ENCODE measurements at places on chromosomes 5 and 9.

DNA sequence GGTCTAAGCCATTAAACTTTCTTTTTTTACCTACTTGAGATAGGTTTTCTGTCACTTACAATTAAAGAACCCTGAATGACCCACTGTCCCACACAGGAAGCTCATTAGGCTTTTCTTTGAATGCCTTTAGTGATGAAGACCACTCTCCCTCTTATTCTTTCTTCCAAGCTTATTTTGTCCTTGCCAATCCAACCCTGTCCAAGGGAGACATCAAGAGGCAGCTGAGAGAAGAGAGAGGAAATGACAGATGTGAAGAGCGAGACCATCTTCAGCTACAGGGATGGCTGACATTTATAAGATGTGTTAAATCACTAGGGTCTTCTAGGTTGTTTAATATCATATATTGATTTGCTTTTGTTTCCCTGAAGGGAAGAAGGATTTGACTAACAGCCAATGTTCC is 133.5 kb downstream of the FAM114A2 start:
- DNase-seq, result no peak

DNA sequence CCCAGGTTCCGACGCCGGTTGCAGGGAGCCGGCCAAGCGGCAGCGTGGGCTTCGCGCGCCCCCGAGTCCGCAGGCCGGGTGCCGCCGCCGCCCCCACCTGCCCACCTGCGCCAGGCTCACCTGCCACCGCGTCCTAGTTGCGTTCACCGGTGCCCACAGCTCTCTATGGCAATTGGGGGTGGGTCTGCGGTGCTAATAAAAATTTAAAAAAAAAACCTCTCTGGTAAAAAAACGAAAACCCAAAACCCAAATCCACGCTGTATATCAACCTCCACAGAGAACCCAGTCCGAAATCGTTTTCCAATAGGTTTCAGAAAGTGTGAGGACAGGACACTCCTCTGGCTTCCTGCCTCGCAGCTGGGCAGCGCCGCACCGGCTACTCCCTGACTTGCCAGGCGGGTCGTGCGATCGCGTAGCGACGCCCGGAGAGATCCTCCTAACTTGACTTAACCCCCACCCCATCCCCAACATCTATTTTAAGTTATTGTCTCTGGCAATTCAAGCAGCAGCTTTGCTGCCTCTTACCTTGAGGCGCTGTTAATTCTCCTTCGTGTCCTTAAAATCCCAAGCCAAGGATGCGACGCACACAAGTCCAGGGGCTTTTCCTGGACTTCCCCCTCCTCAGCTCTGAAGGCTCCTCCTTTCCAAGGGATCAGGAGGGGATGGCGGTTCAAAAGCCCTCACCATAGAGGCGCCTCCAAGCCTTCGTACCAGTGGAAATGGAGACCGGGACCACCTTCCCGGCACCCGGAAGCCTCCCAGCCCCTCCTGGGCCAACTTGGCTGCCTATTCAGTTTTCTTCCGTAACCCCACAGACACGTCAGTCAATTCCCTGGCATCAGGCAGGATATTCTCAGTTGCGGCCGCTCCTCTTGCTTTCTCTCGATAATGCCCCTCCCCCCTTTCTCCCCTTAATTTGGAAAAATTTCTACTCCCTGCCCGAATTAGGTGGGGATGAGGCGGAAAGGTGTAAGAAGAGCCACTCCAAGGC is 1639.4 kb upstream of the C9orf72 start:
- no peak for DNase-seq

GRCh38 chr9:86434039-86434726 is 80.0 kb upstream of the TUT7 start:
- peak; percentile 22 for DNase-seq

- DNase-seq, result no peak
Measured at GRCh38 chr9:130974697-130975096, 34.3 kb upstream of the LAMC3 start.

- DNase-seq, result no peak
Measured at GRCh38 chr9:23841304-23841703, 15.3 kb upstream of the ELAVL2 start.

- DNase-seq, result no peak
Measured at GRCh38 chr9:4684820-4685219, 5.5 kb downstream of the CDC37L1 start.

GRCh38 chr5:144329681-144330080 is 159.0 kb downstream of the KCTD16 start:
- DNase-seq, result no peak

GRCh38 chr5:153043886-153044285 is 446.6 kb upstream of the GRIA1 start:
- DNase-seq, result no peak

GRCh38 chr5:157303667-157304327 is 37.9 kb downstream of the CYFIP2 start:
- DNase-seq, result peak; percentile 67

DNA sequence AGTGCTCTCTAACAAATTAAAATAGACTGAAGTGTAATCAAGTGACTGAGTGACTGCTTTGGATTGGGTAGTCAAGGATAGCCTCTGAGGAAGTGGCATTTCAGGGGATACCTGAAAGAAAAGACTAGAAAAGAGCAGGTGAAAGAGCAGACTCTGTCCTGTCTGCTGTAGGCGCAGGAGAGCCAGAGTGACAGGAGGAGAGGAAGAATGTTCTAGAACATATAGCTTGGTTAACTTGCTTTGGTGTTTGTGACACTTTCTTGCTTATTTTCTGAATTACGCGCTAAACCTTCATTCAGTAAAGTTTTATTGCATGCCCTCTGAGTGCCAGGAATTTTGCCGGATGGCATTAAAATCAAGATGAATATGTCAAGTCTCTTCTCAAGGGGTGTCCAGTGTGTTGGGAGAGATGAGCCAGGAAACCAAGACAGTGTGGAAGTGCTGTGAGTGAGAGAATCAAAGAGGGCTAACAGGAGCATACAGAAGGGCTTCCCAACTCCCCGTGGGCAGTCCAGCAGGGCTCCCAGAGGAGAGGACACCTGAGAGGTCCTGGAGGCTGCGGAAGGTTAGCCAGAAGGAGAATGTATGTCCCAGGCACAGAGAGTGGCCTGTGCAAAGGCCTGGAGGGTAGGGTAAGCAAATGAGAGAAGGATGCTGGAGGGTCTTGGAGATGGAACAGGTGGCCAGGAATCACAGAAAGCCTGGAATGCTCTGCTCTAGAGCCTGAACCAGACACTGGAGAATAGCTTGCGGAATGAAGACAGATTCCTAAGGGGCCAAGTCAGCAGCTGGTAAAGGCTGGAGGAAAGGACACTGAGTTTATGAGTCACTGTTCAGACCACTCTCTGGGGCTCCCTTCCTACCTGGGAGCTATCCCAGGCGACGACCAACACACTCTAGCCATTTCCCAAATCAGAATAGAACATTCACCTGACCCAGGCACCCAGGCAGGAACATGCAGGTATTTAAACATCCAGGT is 59.3 kb downstream of the SLC22A5 start:
- no peak for DNase-seq

DNA sequence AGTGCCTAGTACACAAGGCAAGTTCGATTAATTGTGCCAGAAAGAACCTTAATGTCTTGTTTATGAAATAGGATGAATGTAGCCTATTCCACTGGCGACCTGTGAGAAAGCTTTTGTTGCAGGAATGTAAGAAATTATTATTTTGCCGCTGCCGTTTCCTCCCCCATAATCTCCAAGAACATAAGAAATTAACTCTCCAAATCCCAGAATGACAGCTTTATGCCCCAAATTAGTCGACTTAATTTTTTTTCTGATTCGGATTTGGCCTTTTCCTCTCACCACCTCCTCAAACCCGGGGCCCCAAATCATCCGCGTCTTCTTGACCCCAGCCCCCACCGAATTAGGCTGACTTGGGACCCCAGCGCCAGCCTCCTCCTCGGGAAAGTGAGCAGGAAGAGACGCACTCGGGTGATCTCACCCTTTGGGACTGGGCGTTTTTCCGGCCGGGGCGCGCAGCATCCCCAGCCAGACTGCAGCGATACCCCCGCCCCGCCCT is 682 bp upstream of the SPTAN1 start:
- DNase-seq, result no peak

- no peak for DNase-seq
Measured at GRCh38 chr9:5459289-5459829, 9.0 kb downstream of the CD274 start.

DNA sequence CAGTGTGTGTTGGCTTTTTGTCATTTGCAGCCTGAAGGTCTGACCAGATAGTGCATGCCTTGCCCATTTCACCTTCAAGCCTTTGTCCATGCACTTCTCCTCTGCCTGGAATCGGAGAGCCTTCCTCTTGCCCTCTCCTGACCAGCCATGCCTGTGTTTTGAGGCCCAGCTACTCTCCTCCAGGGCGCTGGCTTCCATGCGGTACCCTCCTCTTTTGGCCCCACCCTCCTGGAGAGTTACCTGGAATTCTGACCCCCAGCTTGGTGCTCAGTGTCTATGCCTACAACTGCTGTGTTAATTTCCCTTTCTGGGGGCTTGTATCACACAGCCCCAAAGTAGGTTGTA is 52.5 kb downstream of the CXXC5 start:
- DNase-seq, result no peak

- no peak for DNase-seq
Measured at GRCh38 chr5:107456281-107456715, 214.4 kb downstream of the EFNA5 start.

DNA sequence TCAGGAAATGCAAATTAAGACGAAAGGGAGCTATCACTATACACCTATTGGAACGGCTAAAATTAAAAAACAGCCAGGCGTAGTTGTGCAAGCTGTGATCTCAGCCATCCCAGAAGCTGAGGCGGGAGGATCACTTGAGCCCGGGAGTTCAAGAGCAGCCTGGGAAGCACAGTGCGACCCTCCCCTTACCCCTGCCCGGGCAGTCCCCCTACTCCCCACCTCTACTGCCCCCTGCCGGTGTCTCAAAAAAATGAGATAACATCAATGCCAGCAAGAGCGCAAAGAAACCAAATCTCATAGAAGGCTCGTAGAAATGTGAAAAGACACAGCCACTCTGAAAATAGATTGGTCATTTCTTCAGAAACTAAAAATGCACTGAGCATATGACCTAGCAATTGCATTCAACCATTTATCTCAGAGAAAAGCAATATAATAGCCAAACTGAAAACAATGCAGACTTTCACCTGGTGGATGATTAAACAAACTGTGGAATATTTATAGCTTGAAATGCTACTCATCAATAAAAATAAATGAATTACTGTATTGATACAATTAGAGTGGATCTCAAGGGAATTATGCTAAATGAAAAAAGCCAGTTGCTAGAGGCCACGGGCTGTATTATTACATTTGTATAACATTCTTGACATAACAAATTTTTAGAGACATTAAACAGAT is 20.6 kb downstream of the OR2V2 start:
- no peak for DNase-seq

GRCh38 chr9:115988701-115989100 is 164.9 kb upstream of the PAPPA start:
- DNase-seq, result no peak

GRCh38 chr9:132409828-132410528 is at the start of gene CFAP77:
CFAP77 (plus strand) TSS chr9:132410211; CDS start chr9:132410272, 61 bp downstream.
- DNase-seq, result peak; percentile 39

GRCh38 chr5:112685386-112685785 is 52.3 kb upstream of the APC start:
- no peak for DNase-seq

DNA sequence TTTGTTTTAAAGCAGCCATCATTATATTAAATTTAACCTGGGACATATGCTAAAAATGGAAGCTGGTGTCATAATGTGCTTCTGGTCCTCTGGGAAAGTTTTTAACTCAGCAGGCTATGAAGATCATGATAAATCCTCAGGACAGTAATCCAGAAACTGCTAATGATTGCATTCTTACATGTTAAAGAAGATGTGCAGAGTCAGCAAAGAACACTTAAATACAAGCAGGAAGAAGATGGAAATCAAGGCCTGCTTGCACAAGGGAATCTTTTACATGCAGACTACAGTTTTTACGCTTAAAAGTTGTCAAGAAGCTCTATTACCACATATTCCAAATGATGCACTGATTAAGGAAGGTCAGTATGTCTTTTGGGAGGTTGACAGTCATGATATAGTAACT is 246.0 kb upstream of the PTPRD start:
- DNase-seq, result no peak

GRCh38 chr9:74726581-74726980 is 161.1 kb downstream of the TRPM6 start:
- no peak for DNase-seq

DNA sequence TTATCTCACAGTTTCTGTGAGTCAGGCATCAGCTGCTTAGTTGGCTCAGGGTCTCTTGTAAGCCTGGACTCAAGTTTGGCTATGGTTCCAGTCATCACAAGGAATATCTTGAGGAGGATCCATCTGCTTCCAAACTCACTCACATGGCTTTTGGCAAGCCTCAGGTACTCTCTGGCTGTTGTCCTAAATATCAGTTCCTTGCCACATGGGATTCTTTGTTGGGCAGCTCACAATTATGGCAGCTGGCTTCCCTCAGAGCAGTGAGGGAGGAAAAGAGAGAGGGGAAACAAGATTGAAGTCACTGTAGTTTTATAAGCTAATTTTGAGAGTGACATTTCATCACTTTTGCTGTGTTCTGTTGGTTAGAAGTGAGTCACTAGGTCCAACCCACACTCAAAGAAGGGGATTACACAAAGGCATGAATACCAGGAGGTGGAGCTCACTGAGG is 144.5 kb downstream of the GCNT1 start:
- DNase-seq, result no peak

- no peak for DNase-seq
Measured at GRCh38 chr5:79509244-79509885, 4.6 kb downstream of the HOMER1 start.

- DNase-seq, result no peak
Measured at GRCh38 chr9:2163231-2163885, 148.2 kb downstream of the SMARCA2 start.

GRCh38 chr9:13395156-13395555 is 115.7 kb upstream of the MPDZ start:
- DNase-seq, result no peak

- no peak for DNase-seq
Measured at GRCh38 chr5:179298181-179298993, 46.9 kb downstream of the ADAMTS2 start.

DNA sequence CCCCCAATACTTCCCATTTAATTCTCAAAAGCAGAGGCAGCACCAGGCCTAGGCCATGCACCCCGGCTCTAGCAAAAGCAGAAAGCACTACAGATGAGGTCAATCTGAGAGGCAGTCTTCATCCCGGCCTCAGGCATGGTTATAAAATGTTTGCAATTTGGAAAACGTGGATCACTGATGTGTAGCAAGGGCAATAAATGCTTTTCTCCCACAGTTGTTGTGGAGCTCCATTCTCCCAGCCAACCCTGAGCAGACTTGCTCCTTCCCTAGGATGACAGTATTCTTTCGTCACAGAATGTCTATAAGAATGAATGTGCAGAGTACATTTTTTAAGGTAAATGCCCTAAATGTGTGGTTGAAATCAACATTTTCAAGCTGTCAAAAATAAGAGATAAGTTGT is 157.3 kb upstream of the DAPK1 start:
- no peak for DNase-seq

DNA sequence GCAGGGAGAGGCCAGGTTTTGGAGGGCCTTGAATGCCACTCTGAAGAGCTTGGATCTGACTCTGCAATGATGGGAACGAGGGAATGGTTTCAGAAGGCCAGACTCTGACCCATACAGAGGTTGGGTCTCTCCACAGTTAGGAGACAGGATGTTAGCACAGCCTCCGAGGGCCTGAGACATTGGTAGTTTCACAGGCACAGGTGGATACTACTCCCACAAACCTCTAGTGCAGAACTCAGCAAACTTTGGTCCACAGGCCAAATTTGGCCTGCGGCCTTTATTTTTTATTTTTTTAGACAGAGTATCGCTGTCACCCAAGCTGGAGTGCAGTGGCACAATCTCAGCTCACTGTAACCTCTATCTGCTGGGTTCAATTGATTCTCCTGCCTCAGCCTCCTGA is 2.9 kb downstream of the GNPDA1 start:
- no peak for DNase-seq

Data from naive thymus-derived CD4-positive, alpha-beta T cell (primary cell).